ENCODE measurements at places on chromosomes 3 and 15.

- no peak for DNase-seq
Observed at GRCh38 chr3:66980791-66981190, 17.3 kb upstream of the KBTBD8 start.

DNA sequence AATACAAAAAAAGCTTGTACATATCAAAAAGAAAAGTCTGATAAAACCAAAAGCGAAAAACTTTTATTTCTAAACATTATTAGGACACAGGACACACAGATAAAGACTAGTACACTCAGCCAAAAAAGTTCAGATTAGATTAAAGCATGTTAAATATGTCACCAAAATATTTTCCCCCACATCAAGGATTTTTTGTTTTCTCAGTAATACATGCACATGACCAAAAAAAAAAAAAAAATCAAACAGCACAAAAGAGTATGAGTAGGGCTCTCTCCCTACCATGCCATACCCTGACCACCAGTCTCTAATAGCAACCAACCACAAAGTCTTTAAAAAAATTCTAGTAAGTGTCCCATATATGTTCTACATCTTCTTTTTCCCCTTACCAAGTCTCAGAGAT, 77.4 kb downstream of the LRRFIP2 start:
- no peak for DNase-seq

- no peak for DNase-seq
Observed at GRCh38 chr3:101643009-101643844, 33.7 kb downstream of the ZBTB11 start.

- DNase-seq, result no peak
Observed at GRCh38 chr15:40790718-40791117, 16.2 kb upstream of the ZFYVE19 start.

DNA sequence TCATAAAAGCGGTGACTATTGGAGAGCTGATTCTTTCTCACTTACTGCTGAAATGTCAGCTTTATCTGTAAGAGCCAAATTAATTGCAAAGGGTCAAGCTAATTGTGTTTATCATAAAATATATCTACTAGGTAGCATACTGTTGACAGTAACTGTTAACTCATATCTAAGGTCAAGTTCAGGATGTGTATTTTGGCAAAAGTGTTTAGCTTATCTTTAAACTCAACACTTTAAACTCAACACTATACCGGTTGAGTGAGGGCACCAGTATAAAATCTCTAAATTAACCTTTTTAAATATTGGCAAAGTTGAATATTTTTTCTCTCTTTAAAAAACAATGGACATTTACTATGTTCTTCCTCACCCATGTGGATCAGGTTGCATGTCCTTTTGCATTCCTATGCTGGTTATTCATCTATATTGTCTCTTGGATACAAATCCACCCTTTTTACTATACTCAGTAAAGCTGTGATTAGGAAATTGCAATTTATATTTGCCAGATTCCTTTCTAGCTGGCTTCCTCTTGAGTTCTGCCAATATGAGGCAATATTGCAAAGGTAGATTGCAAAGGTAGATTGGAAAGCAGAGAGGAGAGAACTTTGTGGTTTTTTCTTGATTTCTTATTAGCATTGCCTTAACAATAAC, 344.6 kb upstream of the DCBLD2 start:
- no peak for DNase-seq

- peak; percentile 34 for DNase-seq
Observed at GRCh38 chr3:50226888-50227389, 9.1 kb upstream of the GNAI2 start.

DNA sequence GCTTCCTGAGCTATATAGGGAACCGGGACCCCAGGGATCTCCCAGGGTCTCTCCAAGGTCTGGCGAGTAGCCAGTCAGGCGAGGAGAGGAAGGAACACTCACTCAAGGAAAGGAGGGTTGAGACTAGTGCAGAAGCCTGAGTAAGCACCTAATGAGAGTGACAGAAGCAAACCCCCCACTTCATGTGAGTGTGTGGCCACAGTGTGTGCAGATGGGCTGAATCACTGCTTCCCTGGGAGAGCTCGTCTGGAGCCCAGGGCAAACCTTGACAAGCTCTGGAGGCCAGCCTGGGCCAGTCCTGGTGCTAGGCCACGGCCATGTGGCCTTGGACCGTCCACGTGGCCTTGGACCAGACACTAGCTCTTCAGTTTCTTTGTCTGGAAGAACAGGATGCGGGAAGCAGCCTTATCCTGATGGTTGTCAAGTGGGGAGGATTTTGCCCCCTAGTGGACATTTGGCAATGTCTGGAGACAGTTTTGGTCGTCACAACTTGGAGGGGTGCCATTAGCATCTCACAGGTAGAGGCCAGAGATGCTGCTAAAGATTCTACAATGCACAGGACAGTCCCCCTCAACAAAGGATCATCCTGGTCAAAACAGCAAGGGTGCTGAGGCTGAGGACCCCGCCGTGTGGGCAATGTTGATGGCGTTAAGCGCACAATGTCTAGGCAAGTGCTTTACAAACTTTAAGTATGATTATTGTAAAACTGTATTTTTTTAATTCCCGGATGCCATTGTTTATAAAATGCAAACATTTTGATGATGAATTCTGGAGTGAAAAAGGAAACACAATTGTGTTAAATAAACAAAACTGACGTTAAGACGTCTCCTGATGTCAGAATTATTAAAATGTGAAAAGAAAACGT, 34.8 kb upstream of the CTSH start:
- DNase-seq, result peak; percentile 11

DNA sequence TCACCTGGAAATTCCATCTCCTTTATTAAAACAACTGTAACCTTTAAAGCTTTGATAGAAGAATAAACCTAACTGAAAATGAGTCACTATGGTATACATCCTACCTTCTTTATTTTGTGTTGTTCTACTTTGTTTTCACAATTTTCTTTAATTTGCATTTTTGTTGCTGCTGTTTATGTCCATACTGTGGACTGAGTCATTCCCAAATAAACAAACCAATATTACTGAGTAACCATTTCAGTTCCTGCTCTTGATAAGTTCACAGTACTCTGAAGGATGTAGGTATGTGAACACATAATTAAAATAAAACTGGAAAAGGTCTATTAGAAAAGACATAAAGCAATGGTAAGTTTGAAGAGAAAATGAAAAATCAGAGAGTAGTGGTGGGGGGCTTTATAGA, 528.5 kb upstream of the GOLIM4 start:
- DNase-seq, result no peak

DNA sequence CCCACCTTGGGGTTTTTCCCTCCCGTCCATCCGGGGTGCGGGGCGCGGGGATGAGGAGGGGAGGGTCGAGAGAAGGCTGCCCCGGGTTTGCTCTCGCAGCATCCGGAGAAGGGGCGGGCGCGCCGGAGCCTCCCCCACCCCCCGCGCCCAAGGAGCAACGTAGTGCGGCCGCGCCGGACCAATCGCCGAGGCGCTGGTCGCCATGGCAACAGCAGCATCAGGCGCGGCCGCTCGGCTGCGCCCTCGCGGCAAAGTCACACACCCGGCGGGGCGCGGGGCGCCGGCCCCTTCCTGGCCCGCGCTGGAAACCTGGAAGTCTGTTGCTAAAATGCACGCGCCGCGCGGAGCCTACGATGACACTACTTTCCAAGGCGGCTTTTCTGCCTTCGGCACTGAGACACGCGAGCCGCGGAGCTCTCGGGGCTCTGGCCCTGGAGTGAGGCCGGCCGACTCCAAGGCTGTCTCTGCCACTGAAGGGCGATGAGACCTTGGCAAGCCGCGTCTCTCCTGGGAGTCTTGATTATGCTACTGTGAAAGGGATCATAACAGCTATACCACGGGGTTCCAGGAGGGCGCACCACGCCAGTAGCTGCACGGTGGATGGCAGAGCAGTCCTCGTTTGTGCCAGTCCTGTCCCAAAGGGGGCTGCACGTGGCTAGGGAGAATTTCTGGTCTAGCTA, at the start of gene IQSEC1:
TSS of gene IQSEC1 (minus strand) at position 104 of the 680 bp plus-strand sequence. CDS start 415 bp downstream, outside the sequence.
- peak; percentile 66 for DNase-seq

GRCh38 chr15:88636050-88636449, 2.8 kb upstream of the ISG20 start:
- no peak for DNase-seq

DNA sequence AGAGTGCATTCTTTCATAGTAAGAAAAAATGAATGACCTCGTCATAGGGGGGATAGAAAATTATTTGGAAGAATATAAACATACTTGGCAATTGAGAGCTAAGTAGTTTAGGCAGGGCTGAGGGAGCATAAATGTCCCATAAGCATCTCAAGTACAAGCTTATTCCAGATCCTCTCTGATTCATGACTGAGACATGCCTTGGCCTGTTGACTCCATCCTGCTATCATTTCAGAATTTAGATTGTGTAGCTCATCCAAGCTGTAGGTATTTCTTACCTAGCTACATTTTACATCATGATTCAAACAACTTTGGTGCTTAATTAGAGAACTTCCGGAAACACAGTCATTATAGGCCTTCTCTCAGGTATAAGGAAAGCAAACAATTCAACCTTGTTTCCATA, 12.3 kb downstream of the POGLUT1 start:
- no peak for DNase-seq

GRCh38 chr15:84797801-84798200, 19.4 kb upstream of the ALPK3 start:
- no peak for DNase-seq

- no peak for DNase-seq
Observed at GRCh38 chr3:147298511-147298982, 107.8 kb downstream of the ZIC4 start.

DNA sequence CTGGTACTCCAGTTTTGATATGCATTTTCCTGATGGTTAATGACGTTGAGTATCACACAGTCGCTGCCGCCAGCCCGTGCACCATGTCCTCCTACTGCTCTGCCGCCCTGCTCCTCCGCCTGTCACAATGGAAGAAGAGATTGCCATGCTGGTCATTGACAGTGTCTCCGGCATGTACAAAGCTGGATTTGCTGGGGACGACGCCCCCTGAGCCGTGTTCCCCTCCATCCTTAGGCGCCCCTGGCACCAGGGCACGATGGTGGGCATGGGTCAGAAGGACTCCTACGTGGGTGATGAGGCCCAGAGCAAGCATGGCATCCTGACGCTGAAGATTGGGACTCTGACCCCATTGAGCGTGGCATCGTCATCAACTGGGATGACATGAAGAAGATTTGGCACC, 65.9 kb downstream of the SYN2 start:
- no peak for DNase-seq

DNA sequence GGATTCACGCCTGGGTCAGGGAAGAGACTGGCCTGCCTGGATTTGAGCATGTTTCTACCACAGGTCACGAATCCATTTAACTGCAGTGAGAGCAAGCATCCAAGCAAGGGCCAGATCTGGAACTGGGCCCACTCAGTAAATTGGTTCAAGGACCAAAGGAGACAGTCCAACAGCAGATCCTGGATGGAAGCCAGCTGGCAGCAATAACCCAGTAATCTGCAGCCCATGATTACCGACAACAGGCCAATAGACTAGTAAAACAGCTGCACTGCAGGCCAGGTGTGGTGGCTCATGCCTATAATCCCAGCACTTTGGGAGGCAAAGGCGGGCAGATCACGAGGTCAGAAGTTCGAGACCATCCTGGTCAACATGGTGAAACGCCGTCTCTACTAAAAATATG, 11.8 kb downstream of the SAMD7 start:
- no peak for DNase-seq

DNA sequence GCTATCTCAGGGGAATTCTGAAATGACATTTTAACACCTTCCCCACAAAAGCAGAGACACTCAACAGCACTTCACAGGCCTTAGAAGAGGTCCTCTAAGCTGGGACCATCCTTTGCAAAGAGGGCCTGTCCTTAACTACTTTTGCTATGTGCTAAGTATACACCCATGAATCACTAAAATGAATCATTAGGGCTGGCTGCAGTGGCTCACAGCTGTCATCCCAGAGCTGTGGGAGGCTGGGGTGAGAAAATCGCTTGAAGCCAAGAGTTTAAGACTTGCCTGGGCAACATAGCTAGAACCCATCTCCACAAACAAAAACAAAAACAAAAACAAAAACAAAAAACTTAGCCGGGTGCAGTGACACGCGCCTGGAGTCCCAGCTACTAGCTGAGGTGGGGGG, 53.9 kb upstream of the MELTF start:
- peak; percentile 15 for DNase-seq

DNA sequence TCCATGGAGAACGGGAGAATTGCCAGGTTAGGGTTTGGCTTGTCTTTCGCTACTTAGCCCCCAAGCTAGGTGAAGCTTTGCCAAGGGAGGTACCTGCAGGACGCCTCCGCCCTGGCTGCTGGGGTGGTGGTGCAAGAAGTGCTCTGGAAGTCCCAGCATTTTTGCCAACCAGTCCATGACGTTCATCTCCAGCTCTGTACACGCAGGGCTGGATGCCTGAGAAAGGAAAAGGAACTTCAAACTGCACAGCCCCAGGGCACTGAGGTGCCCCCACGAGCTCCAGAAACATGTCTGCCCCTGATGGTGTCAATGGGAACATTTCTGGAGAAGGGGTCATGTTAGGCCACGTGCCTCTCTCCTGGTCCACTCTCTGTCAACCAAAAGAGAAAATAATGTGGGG, 8.2 kb downstream of the HDC start:
- no peak for DNase-seq

DNA sequence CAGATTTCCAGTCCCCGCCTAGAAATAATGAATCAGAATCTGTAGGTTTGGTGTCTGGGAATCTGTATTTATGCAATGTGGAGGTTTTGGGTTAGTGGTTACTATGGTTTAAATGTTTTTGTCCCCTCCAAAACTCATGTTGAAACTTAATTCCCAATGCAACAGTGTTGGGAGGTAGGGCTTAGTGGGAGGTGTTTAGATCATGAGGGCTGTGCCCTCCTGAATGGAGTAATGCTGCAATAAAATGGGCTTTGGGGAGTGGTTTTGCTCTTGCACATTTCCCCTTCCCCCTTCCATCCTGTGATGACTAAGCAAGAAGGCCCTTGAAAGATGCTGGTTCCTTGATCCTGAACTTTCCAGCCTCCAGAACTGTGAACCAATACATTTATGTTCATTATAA, 9.2 kb upstream of the RFC4 start:
- no peak for DNase-seq

DNA sequence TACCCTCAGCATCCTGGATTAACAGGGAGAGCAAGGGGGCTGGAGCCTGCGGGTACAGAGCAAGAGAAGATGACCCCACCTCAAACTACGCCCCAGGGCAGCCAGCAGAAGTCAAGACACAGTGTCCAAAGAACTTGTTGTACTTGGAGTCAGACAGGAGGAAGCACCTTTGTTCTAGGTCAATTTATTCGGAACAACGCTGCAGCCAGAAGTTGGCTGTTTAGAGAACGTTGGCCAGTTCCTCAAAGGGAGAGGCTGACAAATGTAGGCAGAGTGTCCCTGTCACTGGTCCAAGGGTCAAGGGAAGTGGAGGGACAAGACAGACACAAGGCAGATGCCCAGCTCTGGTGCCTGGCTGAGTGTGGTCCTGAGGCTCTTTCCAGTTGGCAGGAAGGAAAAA, 32.1 kb upstream of the PIAS1 start:
- DNase-seq, result no peak

GRCh38 chr3:61571516-61572336, 10.4 kb downstream of the PTPRG start:
- DNase-seq, result no peak

Measured in stimulated activated CD4-positive, alpha-beta T cell treated with anti-CD3 and anti-CD28 coated beads, Interleukin-4, amount 100 ng/mL, for 48 hours (primary cell).